C1 segment of cervical spinal cord (tissue), 14 donors: ENCODE measurements at places on chromosomes 16 and 17.
A peak's percentile ranks its signal among the peaks of the same experiment; 100 is the strongest.

GRCh38 chr16:2371421-2371820 lies 30.9 kb upstream of the ABCA3 start:
- no peak for DNase-seq

DNA sequence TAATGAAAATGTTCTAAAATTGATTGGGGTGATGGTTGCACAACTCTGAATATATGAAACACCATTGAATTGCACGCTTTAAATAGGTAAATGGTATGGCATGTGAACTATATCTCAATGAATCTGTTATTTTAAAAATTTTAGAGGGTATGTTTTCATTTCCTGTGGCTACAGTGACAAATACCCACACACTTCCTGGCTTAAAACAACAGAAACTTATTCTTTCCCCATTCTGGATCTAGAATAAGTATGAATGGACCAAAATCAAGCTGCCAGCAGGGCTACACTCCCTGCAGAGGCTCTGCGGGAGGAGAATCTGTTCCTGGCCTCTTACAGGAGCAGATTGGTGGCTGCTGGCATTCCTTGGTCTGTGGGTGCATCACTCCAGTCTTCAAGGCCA lies 11.3 kb upstream of the PECAM1 start:
- no peak for DNase-seq

DNA sequence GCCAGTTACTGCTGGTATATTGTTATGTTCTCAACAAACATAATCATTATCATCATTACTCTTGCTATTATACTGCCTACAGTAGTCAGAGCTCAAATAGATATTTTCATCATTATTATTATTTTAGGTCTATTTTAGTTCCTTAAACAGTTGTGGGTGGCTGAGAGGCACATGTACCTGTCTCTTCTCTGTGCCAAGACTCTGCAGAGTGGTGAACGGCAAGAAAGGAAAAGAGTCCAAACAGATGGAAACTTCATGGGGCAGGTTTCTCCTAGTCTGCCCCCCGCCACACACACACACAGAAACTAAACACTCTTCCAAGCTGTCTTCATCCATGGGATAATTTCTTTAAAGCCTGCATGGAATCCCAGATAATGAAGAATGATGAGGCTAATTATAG lies 77.7 kb upstream of the CLEC3A start:
- DNase-seq = no peak

DNA sequence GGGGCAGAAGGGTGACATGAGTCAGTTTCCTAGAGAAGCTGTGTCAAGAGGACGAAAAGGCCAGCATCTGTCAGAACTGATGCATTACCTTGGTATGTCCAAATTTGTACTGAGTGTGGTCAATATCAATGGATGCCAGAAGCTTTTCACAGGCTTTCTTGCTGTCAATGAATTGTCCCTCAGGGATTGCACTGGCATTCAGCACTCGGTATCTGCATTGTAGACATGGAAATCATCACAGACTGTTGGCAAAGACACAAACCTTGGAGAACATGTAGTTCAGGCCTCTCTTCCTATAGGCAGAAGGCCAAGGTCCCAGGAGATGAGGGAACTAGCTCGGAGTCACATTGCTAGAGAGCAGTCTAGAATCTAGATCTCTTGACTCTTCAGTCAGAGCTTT lies 16.6 kb downstream of the MYH3 start:
- no peak for DNase-seq

DNA sequence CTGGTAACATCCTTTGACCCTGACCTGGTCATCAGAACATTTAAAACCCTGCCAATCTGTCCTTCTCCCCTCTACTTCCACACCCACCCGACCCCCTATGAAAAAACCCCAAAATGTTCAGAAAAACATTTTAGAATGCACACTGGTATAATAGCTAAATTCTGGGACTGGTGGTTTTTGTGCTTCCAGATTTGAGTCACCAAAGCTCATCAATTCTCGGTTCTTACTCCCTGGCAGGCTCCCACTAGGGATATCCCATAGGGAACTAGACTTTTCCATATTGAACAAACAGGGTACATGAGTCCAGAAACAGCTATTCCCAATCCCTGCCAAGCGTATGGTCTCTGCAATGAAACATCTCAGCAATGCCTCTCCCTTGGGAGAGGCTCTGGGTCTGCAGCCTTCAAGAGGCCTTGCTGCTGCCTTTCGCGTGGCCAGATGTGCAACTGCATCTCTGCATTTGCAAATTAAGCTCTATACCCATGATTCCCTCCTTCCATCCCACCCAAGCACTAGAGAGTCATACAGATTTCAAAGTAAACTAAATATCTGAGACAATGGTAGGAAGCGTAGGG lies 67.7 kb downstream of the SMG6 start:
- DNase-seq = no peak

DNA sequence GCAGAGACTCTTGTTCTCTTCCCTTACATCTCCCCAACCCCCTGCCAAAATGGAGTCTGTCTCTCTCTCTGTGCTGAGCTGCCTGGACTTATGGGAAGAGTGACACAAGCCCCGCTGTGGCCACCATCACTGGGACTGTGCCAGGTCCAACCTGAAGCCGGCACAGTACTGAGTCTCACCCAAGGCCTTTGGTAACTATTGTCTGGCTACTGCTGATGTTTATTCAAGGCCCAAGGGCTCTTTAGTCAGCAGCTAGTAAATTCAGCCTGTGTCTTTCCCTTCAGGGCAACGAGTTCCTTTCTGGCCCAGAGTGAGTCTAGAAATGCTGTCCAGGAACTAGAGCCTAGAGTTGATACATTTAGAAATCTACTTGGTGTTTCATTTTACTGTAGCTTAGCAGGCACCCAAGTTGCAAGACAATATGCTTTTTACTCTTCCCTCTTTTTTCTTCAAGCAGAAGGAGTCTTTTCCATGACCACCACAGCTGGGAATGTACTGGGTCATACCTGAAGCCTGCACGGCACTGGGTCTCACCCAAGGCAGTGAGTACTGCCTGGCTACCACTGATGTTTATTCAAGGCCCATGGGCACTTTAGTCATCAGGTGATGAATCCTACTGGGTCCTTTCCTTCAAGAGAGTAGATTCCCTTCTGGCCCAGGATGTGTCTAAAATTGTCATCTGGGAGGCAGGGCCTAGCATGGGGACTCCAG lies 17.7 kb downstream of the EFCAB5 start:
- no peak for DNase-seq

GRCh38 chr17:17822189-17822588 lies 14.6 kb downstream of the SREBF1 start:
- peak; percentile 66 for DNase-seq

DNA sequence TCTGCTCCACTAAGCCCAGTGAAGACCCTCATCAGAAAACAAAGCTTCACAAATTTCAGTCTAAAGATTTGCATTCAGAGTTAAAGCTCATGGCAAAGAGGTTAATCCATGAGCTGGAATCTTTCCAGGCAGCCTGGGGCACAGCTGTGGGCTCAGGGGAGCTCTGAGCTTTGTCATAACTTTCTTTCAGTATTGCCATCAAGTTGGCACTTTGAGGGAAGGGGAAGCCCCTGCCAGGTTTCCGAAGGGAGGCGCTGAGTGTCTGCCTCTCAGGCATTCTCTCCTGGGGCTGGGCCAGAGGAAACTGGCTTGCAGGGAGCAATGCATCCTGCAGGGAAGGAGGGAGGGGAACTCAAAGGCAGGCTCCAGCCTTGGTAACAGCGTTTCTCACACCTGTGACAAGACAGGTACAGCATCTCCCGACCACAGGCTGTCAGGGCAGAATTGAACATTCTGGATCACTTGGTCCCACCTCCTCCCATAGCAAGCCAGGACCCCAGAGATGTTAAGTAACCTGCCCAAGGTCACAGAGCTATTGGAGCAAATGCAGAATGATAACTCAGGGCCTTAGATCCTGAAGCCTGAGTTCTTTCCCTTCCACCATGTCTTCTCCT lies 3.9 kb downstream of the LPO start:
- DNase-seq = no peak

DNA sequence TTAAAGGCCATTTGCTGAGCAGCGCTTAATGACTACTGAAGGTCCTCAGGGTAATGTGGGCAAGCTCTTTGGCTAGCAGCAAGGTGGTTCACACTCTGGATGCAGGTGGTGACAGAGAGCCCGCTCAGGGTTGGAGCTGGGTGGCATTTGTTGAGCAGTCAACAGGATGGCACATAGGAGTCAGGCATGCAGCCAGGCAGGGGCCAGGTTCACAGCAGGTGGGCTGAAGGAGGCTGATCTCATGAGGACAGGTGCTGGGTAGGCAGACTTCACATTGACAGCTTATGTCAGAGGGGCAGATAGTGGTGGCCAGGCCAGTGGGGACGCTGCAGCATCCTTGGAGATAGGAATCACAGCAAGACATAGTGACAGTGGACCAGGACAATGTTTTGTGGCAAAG lies 4.5 kb downstream of the KRTAP3-1 start:
- DNase-seq = no peak

GRCh38 chr16:50482271-50482670 lies 65.9 kb upstream of the NKD1 start:
- no peak for DNase-seq

GRCh38 chr17:58156839-58157803 lies 8.9 kb downstream of the OR4D1 start:
- DNase-seq = no peak

DNA sequence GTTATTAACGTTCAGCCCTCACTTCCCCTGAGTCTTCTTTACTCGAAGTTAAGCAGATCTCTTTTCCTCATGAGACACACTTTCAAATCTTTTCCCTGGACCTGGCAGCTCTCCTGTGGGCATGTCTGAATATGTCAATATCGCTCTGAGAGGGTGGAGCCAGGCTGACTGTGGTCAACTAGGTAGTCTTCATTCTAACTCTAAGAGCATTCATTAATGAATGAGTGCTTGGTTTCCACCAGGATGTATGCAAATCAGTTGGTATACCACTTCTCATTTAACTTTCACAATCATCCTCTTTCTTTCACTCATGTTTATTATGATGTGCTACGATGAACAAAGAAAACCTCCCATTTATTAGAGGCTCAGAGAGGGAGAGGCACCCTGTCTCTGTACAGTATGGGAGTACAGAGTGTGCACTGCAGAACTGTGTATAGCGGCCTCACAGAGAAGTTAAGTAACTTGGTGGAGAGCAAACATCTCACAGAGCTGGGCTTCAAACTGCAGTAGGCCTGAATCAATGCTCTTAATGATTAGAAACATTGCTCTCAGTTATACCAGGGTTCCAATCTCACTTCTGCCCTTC lies 39.9 kb downstream of the OTOA start:
- DNase-seq = no peak

- no peak for DNase-seq
Measured at GRCh38 chr16:67486805-67487204, 3.5 kb upstream of the AGRP start.

DNA sequence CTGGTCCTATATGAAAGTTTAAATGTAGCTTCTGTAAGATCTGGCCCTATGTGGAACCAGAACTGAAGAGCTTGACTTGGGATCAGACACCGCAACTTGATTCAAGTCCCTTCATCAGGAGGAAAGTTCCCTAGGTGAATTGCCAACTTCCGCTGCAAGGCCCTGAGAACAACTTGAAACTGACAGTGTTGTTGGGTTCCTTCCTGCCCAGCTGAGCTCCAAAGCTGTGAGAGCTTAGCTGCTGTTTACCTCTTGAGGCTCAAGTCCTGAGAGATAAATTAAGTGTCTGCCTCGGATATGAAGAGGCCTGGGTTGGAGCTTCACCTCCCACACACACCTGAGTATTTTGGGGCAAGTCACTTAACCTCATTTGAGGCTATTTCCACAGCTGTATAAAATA lies 44.7 kb downstream of the REXO5 start:
- no peak for DNase-seq

GRCh38 chr16:51231702-51232101 lies 80.6 kb upstream of the SALL1 start:
- no peak for DNase-seq

- DNase-seq = no peak
Measured at GRCh38 chr16:53817812-53818550, 114.0 kb downstream of the FTO start.

GRCh38 chr17:5719976-5720375 lies 135.7 kb upstream of the NLRP1 start:
- no peak for DNase-seq

GRCh38 chr16:69720822-69721430 lies 5.4 kb downstream of the NQO1 start:
- no peak for DNase-seq

DNA sequence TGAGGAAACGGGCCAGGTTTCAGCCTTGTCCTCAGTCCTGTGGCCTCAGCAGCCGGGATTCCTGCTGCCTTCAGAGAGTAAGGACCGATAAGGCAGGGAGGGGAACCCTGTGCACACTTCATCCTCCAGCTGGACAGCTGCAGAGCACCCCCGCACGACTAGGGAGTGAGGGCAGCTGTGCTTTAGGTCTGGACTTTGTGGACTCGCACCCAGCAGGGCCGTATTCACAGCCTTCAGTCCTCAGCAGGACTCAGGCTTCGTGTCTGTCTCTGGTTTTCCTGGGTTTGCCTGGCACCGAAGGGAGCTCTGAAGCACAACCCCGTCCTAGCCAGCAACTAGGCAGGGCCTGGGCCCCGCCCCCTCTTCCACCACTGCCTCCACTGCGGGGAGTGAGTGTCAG lies 45.8 kb upstream of the CACNG5 start:
- DNase-seq = no peak

- no peak for DNase-seq
Measured at GRCh38 chr16:87461466-87461991, 31.3 kb downstream of the ZCCHC14 start.

DNA sequence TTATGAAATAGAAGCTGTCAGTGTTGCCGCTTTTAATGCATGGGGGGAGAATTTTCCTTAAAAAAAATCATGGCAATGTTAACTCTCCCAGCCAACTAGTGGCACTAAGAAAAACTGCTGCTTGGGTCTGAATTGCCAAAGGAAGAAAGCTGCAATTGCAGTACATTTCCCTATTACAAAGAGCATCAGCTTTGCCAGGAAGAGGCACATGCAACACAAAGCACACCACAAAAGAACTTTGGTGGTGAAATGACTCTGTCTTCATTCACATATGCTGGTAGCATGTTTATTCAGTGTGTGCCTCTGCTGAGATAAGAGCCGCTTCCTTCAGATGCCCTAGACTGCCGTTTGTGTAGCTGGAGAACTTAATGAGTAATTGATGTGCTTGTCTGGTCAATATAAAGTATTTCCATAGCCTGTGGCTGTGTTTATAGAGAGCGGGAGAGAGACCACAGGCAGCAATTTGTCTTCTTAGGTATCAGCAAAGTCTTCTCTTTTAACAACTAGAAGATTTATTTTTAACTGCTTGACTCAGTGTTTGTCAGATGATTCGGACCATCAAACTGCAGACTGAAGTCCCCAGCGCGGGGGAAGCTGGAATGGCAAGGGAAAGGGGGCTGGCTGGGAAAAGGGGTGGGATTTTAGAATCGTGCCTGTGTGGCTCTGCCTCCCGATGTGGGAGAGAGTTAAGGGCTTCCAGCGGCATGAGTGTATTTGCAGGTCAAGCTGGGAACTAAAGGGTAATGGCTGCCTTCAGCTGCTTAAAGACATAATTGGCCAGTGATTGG lies 115.1 kb downstream of the MRTFB start:
- DNase-seq = peak; percentile 20
